ENCODE measurements at places on chromosomes 1 and 21.

- no peak for DNase-seq
Observed at GRCh38 chr1:41037116-41037903, 15.8 kb upstream of the SLFNL1 start.

DNA sequence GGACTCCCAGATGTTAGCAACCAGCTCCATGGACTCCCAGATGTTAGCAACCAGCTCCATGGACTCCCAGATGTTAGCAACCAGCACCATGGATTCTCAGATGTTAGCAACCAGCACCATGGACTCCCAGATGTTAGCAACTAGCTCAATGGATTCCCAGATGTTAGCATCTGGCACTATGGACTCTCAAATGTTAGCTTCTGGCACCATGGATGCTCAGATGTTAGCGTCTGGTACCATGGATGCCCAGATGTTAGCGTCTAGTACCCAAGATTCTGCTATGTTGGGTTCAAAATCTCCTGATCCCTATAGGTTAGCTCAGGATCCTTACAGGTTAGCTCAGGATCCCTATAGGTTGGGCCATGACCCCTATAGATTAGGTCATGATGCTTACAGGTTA lies 8.8 kb downstream of the SON start:
- no peak for DNase-seq

DNA sequence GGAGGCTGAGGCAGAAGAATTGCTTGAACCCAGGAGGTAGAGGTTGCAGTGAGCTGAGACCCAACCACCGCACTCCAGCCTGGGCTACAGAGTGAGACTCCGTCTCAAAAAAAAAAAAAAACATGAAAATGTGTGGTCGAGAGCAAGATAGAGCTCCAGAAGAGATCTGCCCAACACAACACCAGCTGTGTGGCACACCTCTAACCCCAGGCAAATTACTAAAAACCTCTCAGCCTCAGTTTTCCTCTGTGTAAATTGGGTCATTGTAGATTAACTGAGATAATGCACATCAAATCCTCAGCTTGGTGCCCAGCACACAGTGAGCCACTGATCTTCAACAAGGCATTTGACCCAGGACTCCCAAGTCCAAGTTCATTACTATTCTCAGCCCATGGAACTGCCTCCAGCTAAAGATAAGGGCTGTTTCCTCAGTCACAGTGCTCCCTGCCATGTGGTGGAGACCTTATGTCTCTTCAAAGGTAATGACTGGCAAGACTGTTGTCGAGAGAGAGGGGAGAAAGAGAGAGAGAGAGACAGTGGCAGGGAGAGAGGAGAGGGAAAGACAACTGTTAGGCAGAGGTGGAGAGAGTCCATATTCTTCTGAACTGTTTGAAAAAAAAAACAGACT lies 58.1 kb downstream of the PTP4A2 start:
- no peak for DNase-seq

GRCh38 chr1:232795497-232796053 lies 9.6 kb upstream of the MAP10 start:
- DNase-seq: no peak

GRCh38 chr21:30194701-30195299 lies 21.1 kb downstream of the CLDN8 start:
- DNase-seq: no peak

GRCh38 chr1:40877698-40878097 lies 15.5 kb upstream of the CITED4 start:
- peak; percentile 100 for DNase-seq

GRCh38 chr21:28419811-28420210 lies 572.9 kb downstream of the LTN1 start:
- no peak for DNase-seq

DNA sequence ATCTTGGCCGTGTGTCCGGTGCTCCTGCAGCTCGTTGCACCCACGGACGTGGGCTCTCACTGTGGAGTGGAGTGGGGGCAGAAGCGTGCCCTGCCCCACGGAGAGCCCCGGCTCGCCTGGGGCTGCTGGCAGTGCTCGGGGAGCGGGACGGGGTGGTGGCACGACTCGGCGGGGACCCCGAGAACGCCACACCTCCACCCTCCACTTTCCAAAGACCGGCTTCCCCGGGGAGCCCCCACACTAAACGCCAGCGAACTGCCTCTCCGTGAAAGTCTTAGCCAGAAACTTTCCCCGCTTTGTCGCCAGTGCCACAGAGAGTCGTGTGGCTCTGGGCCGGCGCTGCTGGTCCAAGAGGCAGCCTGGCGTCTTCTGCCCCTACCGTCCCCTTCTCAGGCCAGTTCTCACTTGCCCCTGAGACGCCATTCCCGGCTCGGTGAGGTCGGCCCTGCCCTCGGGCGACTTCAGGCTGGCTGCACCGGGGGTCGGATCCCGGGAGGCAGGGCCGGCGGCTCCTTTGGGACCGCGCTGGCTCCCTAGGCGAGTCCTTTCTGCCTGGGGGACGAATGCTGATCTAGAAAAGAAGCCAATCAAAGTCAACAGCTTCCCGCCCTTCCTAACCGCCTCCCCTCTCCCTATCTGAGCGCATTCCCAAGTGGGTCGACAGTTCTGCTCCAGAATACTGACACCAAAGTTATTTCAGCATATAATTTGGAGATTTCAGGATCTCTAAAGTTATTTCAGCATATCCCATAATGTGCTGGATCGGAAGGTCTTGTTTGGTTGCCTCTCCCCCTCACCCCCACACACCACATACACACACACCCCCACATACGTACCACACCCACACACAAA lies 2.6 kb upstream of the SAMD13 start:
- peak; percentile 47 for DNase-seq

GRCh38 chr1:35708441-35708921 lies 10.2 kb downstream of the C1orf216 start:
- no peak for DNase-seq

DNA sequence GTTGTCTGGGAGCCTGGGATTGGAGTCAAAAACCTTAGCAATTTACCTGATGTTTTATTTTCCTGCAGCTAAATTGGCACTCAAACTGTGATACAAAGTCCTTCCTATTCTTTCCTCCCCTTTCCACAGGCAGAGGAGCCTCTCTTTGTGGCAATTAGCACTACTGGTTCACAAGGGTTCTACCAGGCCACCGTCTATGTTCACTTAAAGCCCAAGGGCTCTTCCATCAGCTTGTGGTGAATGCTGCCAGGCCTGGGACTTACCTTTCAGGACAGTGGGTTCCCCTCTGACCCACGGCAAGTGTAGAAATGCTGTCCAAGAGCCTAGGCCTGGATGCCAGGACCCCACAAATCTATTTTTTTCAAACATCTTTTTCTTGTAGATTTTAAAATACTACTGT lies 251.9 kb upstream of the B3GALT2 start:
- DNase-seq: no peak

DNA sequence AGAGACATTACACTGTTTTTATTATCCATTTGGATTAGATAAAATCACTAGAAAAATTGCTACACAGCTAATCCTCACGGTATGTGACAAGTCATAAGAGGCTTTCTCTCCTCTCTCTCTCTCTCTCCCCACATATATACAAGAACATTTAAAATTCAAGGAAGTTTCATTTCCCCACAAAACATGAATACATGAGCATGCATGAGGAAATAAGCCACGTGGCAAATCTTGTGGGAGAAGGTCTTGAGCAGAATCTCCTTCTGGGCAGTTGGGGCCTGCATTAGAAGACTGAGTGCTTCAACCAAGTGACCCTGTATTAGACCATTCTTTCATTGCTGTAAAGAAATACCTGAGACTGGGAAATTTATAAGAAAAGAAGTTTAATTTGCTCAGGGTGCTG lies 1313.1 kb downstream of the MRPL39 start:
- no peak for DNase-seq

GRCh38 chr21:15742052-15742670 lies 12.4 kb downstream of the USP25 start:
- no peak for DNase-seq

GRCh38 chr1:204630132-204630905 lies 55.2 kb downstream of the LRRN2 start:
- DNase-seq: no peak

DNA sequence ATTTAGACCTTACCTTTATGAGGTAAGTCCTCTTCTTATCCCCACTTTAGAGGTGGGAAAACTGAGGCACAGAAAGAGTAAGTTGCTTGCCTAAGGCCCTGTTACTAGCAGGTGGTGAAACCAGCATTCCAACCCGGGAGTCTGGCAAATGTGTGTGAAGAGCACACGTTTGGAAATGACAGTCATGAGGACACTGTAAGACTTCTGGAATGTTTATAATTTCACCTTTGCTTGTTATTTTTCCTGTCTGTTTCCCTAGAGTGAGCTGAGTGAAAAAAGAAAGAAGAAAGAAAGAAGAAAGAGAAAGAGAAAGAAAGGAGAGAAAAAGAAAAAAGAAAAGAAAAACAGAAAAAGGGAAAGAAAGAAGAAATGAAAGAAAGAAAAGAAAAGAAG lies 21.2 kb upstream of the LGALS8 start:
- DNase-seq: no peak

DNA sequence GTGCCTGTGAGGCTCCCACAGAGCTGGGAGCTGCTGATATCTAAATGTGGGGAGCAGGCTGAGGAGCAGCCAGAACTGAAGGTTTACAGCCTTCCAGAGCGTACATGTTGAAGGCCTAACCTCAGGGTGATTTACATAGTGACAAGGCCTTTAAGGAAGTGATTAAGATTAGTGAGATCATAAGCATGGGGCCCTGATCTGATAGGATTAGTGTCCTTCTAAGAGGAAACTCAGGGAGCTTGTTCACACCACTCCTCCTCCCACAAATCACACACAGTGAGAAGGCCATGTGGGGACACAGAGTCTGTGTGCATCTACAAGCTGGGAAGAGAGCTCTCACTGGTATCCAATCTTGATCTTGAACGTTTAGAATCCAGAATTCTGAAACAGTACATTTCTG lies 92.3 kb upstream of the NBPF6 start:
- no peak for DNase-seq

GRCh38 chr21:36321325-36322082 lies 1.5 kb downstream of the MORC3 start:
- peak; percentile 6 for DNase-seq

- no peak for DNase-seq
Observed at GRCh38 chr1:33298623-33299277, 22.1 kb downstream of the A3GALT2 start.

DNA sequence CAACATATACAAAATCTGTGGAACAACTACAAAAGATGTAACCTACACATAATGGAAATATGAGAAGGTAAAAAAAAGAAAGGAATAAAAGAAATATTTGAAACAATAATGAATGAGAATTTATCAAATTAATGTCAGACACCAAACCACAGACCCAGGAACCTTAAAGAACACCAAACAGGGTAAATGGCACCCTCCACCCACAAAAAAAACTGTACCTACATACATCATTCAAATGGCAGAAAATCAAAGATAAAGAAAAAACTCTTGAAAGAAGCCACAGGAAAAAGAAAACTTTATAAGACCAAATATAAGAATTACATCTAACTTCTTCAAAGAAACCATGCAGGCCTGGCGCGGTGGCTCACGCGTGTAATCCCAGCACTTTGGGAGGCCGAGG lies 54.0 kb downstream of the IL12RB2 start:
- no peak for DNase-seq

DNA sequence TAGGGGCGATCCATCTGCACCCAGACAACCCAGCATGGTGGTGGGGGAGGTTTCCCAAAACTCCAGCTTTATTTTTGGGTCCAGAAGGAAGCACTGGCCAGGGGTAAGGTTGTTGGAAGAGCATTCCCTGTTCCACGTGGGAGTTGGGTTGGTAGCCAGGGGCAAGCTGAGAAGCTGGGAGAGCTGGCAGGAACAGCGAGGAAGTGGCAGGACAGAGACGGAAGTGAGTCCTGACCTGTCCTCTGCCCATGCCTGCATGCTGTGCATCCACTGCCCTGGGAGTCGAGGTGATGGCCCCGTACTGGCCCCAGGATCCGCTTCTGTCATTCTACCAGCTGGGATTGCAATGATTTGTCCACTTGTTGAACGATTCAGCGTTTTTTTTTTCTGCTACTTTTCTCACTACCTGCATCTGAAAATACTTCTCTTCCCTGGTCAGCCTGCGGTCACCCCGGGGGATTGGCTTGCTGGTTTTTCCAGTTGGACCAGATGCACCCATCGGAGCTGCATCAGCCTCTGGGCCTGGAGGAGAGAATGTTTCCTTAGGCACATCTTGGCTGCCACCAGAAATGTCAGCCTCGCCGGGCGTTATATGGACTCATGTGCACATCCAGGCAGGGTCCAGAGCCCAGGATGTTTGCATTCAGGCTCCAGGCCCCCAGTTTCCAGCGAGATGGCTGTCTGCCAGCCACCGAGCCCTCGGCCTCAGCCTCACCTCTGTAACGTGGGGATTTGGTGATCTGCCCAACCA lies 28.3 kb upstream of the TMPRSS2 start:
- DNase-seq: no peak

- peak; percentile 85 for DNase-seq
Observed at GRCh38 chr1:39489567-39490239, 1.7 kb upstream of the BMP8A start.

GRCh38 chr1:154466921-154467417 lies 35.0 kb upstream of the TDRD10 start:
- no peak for DNase-seq

DNA sequence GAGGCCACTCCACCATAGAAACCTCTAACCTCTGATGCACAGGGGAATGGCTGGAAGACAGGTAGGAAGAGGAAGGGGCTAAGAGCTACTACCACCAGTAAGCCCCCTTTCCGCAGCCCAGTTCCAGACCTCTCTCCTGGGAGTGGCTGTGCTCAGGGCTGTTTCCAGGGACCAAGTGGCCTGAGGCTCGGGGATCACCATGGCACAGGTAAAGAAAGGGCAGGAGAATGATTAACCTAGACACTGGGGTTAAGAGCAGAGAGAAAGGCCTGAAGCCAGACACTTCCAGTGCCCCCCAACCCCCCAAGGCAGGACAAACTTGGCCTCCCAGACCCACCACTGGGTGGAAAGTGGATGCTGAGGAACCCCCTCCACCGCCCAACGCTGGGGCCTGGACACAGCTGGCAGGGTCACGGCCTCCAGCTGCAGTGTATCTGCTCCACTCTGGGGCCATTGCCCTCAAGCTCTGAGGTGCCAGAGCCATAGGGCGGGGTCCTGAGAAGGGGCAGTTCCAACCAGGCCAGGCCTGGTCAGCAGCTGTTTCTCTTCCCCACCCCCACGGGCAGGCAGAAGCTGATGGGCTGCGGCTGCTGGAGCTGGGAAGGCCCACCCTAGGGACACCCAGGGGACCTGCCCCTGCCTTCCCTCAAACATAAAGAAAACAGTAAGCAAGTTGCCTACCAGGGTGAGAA lies 2.6 kb downstream of the TAGLN2 start:
- no peak for DNase-seq

GRCh38 chr1:213685992-213686582 lies 301.7 kb upstream of the PROX1 start:
- no peak for DNase-seq
